ENCODE measurements at places on chromosomes 5 and 9. TPM values are rescaled to one million over a fixed set of nuclear protein-coding genes. Genes with fewer than 3 reads are reported as not detected.

The ORM2 gene
- total RNA-seq: not detected

The DDX4 gene
- not detected for total RNA-seq

The GALNT12 gene
- 52.9 TPM for total RNA-seq

The PTGES gene
- total RNA-seq: 116 TPM

The SLC25A2 gene
- total RNA-seq: 0.33 TPM

The BAAT gene
- not detected for total RNA-seq

The SPATA31C1 gene
- not detected for total RNA-seq

- H3K4me3 ChIP-seq: no peak overlapping the region
- H3K27me3 ChIP-seq: no peaks in the 10 kb centered on the region
- H3K27ac ChIP-seq: peak overlapping the region; percentile 49
- H3K4me1 ChIP-seq: peaks cover 75% of the 10 kb centered on the region
- peak; percentile 83 for DNase-seq
- H3K36me3 ChIP-seq: no peaks in the 10 kb centered on the region
Measured at GRCh38 chr5:132422720-132423437, 53.4 kb downstream of the SLC22A5 start.

GRCh38 chr5:169942181-169942580 lies 38.1 kb downstream of the INSYN2B start:
- no peaks in the 10 kb centered on the region for H3K27me3 ChIP-seq
- H3K36me3 ChIP-seq: no peaks in the 10 kb centered on the region
- H3K4me3 ChIP-seq: no peak overlapping the region
- DNase-seq: no peak

DNA sequence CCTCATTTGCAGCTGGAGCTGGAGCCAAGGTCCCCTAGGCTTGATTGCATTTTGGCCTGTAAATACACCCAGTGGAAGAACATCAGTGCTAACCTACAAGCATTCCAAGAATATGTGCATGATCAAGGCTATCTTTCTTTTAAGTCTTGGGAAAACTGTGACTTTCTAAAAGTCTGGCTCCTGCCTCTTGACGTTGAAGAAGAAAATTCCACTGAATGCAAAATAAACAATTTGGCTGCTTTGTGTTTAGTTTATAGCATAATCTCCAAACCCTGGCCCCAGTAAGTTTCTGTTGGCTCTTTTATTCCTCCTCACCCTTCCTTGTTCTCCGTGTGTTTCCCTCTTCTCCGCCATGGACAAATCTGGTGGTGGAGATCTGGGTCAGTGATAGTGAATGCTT lies 109.3 kb upstream of the TLE1 start:
- no peak overlapping the region for H3K4me3 ChIP-seq
- DNase-seq: no peak
- no peaks in the 10 kb centered on the region for H3K36me3 ChIP-seq
- 0 out of 2 replicates have a peak, but pooled peaks cover 11% of the 10 kb centered on the region for H3K4me1 ChIP-seq
- H3K27ac ChIP-seq: no peak overlapping the region
- H3K27me3 ChIP-seq: no peaks in the 10 kb centered on the region

- H3K27me3 ChIP-seq: no peaks in the 10 kb centered on the region
- H3K4me1 ChIP-seq: no peaks in the 10 kb centered on the region
- H3K36me3 ChIP-seq: no peaks in the 10 kb centered on the region
Measured at GRCh38 chr5:82287625-82288024, 9.5 kb upstream of the RPS23 start.

GRCh38 chr9:126788046-126788445 lies 16.8 kb upstream of the ZBTB43 start:
- H3K36me3 ChIP-seq: no peaks in the 10 kb centered on the region
- no peak overlapping the region for H3K4me3 ChIP-seq
- no peaks in the 10 kb centered on the region for H3K27me3 ChIP-seq

GRCh38 chr5:126341906-126342630 lies 81.1 kb upstream of the GRAMD2B start:
- H3K27me3 ChIP-seq: no peaks in the 10 kb centered on the region
- H3K4me1 ChIP-seq: peaks cover 8% of the 10 kb centered on the region
- no peak overlapping the region for H3K27ac ChIP-seq
- no peaks in the 10 kb centered on the region for H3K36me3 ChIP-seq

- no peaks in the 10 kb centered on the region for H3K27me3 ChIP-seq
- H3K4me3 ChIP-seq: no peak overlapping the region
- peak; percentile 42 for DNase-seq
- H3K27ac ChIP-seq: no peak overlapping the region
Measured at GRCh38 chr9:122125509-122126330, 32.6 kb upstream of the TTLL11 start.

GRCh38 chr9:109329638-109330258 lies 8.9 kb upstream of the EPB41L4B start:
- H3K27ac ChIP-seq: peak overlapping the region; percentile 73
- H3K27me3 ChIP-seq: no peaks in the 10 kb centered on the region
- H3K4me3 ChIP-seq: no peak overlapping the region
- DNase-seq: no peak
- H3K4me1 ChIP-seq: peaks cover 62% of the 10 kb centered on the region

DNA sequence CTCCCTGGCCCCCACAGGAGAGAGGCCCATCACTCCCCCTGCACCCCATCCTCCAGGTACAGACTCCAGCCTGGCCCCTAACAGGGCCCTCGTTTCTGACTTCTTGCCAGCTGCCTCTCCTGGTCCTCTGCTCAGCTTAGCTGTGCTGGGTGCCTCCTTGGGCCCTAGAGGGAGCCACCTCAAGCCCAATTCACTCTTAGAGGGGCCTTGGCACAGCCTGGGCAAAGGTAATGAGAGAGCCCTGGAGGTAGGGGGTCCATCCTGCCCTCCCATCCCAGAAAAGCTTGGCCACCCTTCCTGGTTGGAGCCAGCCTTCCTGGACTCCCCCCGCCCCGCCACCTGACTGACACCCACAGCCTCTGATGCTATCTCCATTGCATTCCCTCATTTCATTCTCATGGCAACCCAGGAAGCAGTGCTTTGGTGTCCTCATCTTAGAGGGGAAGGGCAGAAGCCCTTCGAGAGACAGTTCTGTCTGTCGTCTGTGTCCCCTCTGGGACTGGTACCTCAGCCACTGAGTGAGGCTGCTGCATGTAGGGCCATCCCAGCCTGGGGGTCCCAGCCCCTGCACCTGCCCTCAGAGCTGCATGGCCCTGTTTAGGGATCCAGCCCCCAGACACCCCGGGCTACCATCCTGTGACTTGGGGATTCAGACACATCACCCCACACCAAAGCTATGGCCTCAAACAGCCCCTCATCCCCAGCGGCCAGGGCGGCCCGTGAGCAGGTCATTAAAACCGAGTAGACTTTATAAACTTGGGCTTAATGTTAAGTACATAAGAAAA lies 95.5 kb downstream of the BARX1 start:
- H3K27ac ChIP-seq: no peak overlapping the region
- H3K4me3 ChIP-seq: no peak overlapping the region
- H3K4me1 ChIP-seq: no peaks in the 10 kb centered on the region
- no peak for DNase-seq
- H3K27me3 ChIP-seq: peaks cover 81% of the 10 kb centered on the region

- no peak for DNase-seq
- H3K36me3 ChIP-seq: peaks cover 22% of the 10 kb centered on the region
- H3K27ac ChIP-seq: no peak overlapping the region
- no peak overlapping the region for H3K4me3 ChIP-seq
- H3K27me3 ChIP-seq: no peaks in the 10 kb centered on the region
Measured at GRCh38 chr5:138936968-138937345, 61.8 kb upstream of the LRRTM2 start.

GRCh38 chr5:140554454-140554853 lies 2.8 kb downstream of the SRA1 start:
- H3K36me3 ChIP-seq: no peaks in the 10 kb centered on the region
- DNase-seq: no peak
- H3K27ac ChIP-seq: no peak overlapping the region
- H3K4me1 ChIP-seq: peaks cover 10% of the 10 kb centered on the region
- no peaks in the 10 kb centered on the region for H3K27me3 ChIP-seq
- no peak overlapping the region for H3K4me3 ChIP-seq

GRCh38 chr9:31740705-31741104 lies 643.7 kb upstream of the ACO1 start:
- H3K4me1 ChIP-seq: no peaks in the 10 kb centered on the region
- H3K27ac ChIP-seq: no peak overlapping the region
- no peaks in the 10 kb centered on the region for H3K36me3 ChIP-seq

GRCh38 chr5:137621861-137622823 lies 113.7 kb downstream of the KLHL3 start:
- H3K27ac ChIP-seq: no peak overlapping the region
- H3K4me3 ChIP-seq: no peak overlapping the region
- H3K36me3 ChIP-seq: no peaks in the 10 kb centered on the region
- H3K27me3 ChIP-seq: no peaks in the 10 kb centered on the region
- DNase-seq: peak; percentile 48

DNA sequence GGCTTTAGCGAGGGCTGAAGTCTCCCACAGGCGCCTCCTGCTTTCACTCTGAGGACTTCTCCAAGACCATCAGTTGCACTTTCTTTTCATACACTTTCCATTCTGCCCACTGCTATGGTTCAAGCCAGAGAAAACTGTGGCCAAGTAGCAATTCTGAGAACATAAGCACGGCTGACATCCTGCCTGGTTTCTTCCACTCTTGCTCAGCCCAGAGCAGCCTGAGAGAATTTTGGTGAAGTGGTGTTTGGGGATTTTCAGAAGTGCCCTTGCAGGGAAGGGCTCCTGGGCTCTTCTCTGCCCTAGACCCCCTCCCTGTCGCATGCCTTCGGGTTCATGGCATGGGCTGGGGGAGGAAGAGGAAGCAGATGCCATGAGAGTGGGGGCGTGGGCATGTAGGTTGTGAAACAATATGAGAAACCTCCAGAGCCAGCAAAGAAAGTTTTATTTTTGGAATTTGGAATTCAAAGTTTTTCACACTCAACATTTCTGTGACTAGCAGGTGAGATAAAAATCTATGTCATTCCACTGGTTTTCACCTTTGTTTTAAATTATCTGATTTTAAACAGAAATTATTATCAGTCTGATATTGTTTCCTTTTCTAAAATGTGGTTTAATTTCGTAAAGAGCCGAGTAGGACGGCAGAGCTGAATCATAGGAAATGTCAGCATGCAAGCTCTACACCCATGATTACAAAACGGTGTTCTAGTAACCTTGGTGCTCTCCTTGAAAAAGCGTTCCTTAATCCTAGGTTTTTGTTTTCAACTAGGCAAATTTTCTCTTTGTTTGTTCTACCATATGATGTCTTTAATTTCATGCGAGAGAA lies 27.8 kb upstream of the TNFSF8 start:
- no peak for DNase-seq
- no peak overlapping the region for H3K4me3 ChIP-seq
- H3K27me3 ChIP-seq: peaks cover 7% of the 10 kb centered on the region
- H3K4me1 ChIP-seq: peaks cover 14% of the 10 kb centered on the region

DNA sequence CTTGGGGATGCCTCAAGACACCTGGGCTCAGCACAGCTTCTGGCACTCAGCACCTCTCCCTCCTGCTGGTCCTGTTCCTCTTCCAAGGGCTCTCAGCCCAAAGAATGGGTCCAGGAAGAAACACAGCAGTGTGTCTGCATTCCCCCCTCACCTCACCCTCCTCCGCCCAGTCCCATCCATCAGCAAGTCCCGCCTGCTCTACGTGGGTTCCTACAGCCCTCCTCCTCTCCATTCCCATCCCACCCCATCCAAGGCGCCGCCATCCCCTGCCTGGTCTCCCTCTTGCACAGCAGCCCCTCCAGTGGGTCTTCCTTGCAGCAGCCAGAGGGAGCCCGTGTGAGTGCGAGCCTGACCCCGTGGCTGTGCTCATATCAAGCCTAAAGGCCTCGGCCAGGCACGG lies 52.3 kb upstream of the RPL26L1 start:
- H3K27me3 ChIP-seq: no peaks in the 10 kb centered on the region
- H3K4me3 ChIP-seq: no peak overlapping the region
- peaks cover 42% of the 10 kb centered on the region for H3K4me1 ChIP-seq
- DNase-seq: no peak

DNA sequence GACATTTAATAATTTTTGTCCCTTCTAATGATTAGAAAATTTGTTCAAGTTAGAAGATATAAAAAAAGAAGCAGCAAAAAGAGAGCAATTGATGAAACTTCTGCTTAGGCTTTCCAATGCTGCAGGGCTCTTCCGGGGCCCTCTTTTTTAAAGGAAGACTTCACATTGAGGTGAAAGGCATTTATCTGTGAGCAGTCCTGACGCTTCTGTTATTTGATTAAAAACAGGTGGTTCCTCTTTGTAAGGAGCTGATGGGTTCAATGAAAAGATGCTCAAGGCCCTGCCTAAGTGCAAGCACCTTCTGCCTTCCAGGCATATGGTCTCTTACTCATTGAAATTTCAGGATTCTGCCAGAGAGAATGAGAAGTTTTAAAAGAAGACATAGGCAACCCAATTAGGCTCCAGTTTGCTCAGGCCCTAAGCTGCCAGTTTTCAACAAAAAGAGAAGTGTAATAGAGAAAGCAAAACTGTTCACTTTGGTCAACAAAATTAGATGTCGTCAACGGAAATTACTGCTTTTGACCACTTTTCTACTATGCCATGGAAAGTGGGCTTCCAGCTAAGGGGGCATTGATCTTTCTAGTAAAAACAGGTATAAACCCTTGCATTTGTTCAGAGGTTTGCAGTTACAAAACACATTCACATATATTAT lies 100.2 kb downstream of the INSYN2B start:
- H3K27ac ChIP-seq: no peak overlapping the region
- no peak overlapping the region for H3K4me3 ChIP-seq
- H3K4me1 ChIP-seq: no peaks in the 10 kb centered on the region
- H3K36me3 ChIP-seq: no peaks in the 10 kb centered on the region
- no peak for DNase-seq
- H3K27me3 ChIP-seq: no peaks in the 10 kb centered on the region

DNA sequence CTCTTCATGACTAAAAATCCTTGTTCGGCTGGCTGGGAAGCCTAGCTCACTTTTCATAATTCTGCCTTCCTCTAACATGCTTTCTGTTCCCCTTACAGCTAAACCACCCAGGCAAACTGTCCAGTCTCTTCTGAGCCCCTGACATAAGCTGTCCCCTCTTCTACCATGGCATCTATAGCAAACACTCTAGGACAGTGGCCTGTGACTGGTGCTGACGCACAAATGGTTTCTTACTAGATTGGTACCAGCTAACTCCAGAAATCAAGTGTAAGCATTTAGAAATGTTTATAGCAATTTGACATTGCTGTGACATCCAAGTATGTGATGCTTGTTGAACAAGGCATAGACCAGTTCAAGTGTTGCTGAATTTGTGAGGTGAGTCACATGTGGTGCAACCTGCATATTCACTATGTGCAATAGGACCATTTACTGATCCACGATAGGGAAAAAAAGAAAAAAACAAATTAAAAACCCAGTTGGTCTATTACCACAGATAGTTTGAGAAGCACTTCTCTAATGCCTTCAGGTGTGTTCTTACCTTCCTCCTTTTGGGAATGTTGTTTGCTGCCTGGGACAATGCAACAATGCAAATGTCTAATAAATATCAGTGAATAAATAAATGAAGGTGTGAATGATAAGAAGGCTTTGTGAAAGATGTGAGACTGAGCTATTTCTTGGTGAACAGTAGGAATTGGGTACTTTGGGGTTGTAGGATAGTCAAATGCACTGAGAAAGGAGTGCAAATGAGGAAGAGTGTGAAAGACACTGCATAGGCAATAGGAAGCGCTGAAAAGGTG lies 22.4 kb downstream of the ELOVL7 start:
- DNase-seq: no peak
- H3K36me3 ChIP-seq: 0 out of 2 replicates have a peak, but pooled peaks cover under 1% of the 10 kb centered on the region
- H3K27me3 ChIP-seq: no peaks in the 10 kb centered on the region
- H3K4me3 ChIP-seq: no peak overlapping the region
- H3K27ac ChIP-seq: no peak overlapping the region

GRCh38 chr5:136905571-136905970 lies 540.2 kb upstream of the TRPC7 start:
- peaks cover 24% of the 10 kb centered on the region for H3K4me1 ChIP-seq
- no peak for DNase-seq
- no peaks in the 10 kb centered on the region for H3K36me3 ChIP-seq
